Gastroesophageal sphincter (tissue), 4 donors: ENCODE measurements at places on chromosomes 1 and 21.

DNA sequence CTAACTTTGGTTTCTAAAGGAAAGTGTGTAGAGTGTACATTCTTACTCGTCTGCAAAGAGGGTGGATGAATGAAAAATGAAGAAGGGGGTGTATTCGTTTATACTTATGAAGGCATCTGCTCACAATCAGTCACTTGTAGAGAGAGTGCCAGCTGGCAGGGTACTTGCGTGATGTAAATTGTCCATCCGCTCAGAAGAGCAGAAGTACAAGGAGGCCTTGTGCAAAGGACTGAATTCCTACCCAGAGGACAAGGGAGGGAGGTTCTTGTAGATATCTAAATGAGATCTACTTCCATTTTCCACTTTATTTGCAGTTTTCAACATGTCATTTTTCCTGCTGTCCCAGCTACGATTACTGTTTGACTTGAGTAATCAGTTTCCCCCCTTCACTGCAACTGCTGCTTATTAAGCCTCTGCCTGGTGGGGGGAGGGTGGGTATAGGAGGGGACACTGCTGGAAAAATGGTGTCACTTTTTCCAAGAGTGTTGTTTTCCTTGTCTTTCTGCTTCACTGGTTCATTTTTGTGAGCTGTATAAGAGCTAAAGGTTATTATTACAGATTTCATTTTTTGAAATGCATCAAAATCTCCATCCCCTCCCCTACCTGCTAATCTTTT, 67.3 kb downstream of the LAMC1 start:
- ATAC-seq, result peak; percentile 87

GRCh38 chr21:42534421-42535378, 21.0 kb downstream of the SLC37A1 start:
- peak; percentile 32 for ATAC-seq

- no peak for ATAC-seq
Measured at GRCh38 chr1:197638316-197638715, 137.0 kb downstream of the DENND1B start.

GRCh38 chr1:245587435-245588115, 432.8 kb downstream of the KIF26B start:
- ATAC-seq, result no peak

DNA sequence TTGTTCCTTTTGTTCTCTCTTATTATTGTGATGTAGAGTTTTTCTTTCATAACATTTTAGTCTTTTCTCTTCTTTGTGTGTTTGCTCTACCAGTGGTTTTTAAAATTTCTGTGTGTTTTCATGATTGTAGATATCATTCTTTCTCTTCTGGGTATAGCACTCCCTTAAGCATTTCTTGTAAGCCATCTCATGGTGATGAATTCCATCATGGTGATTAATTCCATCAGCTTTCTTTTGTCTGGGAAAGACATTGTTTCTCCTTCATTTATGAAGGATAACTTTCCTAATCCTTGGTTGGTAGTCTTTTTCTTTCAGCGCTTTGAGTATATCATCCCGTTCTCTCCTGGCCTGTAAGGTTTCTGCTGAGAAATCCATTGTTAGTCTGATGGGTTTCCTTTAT, 22.7 kb downstream of the CD55 start:
- no peak for ATAC-seq

GRCh38 chr1:191065771-191066170, 588.1 kb upstream of the BRINP3 start:
- ATAC-seq, result no peak

GRCh38 chr1:181499825-181500224, 16.5 kb downstream of the CACNA1E start:
- no peak for ATAC-seq

GRCh38 chr21:45026066-45026745, 48.2 kb upstream of the ADARB1 start:
- no peak for ATAC-seq

DNA sequence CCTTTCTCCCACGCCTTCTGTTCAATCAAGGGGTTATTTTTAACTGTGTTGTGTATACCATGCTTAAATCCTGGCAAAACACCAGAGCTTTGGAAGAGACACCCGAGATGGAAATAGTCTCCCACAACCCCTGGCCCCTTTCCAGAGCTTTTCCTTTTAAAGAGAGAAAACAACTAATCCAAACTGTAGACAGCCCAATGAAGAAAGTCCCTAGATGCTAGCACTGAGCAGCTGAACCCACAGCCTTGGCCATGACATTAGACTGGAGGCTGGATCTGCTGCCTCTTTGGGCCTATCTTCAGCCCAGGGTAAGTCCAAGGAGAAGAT, 64.9 kb upstream of the ARTN start:
- peak; percentile 40 for ATAC-seq

GRCh38 chr1:190376044-190376443, 101.6 kb downstream of the BRINP3 start:
- ATAC-seq, result no peak

DNA sequence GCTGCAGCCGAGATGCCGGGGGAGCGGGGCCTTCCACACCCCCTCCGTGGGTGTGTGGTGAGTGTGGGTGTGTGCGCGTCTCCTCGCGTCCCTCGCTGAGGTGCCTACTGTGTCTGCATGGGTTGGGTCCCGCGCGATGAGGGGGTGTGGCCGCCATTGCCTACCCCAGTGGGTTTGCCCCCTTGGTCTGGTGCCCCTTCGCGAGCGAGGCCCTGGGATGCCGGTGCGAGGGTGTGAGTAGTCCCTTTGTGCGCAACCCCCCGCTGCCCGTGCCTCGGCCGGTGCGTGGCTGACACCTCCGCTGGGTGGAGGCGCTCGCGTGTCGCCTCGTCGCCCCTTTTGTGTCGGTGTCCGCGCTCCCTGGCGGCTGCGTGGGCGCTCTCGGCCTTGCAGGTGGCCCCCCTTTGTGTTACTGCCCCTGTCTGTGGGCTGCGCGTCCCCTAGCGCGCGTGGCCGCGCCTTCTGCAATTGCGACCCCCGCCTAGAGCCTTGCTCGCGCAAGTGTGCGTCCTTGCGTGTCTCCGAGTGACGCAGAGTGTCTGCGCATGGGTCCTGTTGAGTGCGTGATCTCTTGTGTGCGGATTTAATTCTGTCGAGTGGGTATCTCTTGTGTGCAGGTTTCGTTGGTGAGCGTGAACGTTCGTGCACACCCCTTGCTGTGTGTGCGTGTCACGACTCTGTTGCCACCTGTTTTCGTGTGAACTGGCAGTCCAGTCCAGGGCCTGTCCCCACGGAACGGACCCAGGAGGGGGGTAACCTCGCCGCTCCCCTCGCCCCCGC, 553 bp downstream of the TTC3 start:
- peak; percentile 39 for ATAC-seq

GRCh38 chr1:19410393-19410792, 74.9 kb downstream of the CAPZB start:
- ATAC-seq, result no peak

- no peak for ATAC-seq
Measured at GRCh38 chr1:1051127-1051810, 22.8 kb downstream of the RNF223 start.

DNA sequence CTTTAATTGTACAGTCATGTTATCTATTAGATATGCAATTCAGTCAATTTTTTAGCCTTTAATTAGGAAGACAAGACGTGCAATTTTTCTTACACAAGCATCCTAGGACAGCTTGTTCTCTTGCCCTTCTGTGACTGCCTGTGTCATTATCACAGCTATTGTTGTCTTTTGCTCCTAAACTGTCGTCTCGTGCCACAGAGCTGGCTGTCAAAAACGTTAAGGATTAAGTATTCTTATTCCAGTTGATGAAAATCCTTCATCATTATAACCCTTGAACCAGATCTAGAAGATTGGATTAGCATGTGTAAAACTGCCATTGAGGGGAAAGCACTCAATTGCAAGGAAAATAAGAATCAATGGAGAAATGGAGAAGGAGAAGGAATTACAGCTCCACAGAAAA, 43.8 kb upstream of the AIM2 start:
- ATAC-seq, result no peak

GRCh38 chr1:42931911-42932422, 26.7 kb downstream of the SLC2A1 start:
- ATAC-seq, result peak; percentile 7

GRCh38 chr1:235470741-235471439, 33.4 kb downstream of the B3GALNT2 start:
- no peak for ATAC-seq

GRCh38 chr21:44722731-44723130, 11.4 kb upstream of the TSPEAR start:
- ATAC-seq, result no peak

DNA sequence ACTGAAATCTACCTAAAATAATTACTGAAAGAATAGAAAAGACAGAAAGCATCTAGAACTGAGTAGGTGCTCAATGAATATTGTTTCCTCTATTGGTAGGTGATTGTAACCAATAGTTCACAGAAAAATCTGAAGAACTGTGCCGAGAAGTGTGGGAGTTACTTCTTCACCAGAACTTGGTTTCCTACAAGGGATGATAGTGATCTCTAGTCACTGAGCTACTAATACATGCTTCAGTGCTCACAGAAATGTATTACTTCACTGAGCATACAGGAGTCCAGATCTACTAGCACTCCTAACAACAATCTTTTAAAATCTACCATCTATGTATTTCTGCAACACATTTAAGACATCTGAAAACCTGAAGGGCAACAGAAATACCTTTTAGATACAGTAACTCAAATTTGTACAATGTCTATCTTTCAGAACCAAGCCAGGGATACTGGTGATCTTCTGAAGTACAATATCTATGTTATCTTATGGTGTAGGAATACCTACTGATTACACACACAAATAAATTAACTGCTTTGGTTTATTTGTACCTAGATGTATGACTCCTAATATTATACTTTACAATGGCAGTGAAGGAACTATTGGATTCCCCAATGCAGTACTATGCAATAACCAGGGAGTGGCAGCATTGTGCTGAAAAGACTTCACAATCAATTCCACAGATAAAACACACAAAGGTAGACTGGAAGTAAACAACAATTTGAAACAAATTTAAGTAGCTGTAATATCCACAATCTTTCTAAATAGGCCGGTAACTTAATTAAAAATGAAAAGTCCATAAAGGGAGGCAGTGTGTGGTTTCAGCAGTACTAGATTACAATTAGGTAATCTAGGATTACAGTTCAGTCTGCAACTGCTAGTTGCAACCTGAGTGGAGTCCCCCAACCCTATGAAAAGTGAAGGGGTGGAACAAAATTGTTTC, 243.0 kb downstream of the SLC45A1 start:
- ATAC-seq, result no peak

GRCh38 chr1:170209125-170209524, 63.4 kb downstream of the NTMT2 start:
- ATAC-seq, result no peak

DNA sequence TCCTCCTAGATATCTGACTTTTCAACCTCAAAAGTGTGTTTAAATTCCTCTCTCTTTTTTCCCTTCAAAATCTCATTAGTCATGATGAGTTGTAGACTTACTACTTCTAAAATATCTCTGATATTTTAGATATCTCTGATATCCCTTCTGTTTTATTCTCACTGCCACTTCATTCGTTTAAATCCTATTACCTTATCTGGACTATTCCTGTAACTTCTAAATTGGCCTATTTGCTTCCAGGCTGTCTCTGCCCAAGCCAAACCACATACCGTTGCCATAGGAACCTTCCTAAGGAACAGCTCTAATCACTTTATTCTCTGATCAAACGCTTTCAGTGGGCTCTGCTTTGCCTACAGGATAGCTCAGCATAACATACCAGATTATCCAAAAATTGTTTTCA, 333.1 kb upstream of the CHRM3 start:
- ATAC-seq, result no peak

DNA sequence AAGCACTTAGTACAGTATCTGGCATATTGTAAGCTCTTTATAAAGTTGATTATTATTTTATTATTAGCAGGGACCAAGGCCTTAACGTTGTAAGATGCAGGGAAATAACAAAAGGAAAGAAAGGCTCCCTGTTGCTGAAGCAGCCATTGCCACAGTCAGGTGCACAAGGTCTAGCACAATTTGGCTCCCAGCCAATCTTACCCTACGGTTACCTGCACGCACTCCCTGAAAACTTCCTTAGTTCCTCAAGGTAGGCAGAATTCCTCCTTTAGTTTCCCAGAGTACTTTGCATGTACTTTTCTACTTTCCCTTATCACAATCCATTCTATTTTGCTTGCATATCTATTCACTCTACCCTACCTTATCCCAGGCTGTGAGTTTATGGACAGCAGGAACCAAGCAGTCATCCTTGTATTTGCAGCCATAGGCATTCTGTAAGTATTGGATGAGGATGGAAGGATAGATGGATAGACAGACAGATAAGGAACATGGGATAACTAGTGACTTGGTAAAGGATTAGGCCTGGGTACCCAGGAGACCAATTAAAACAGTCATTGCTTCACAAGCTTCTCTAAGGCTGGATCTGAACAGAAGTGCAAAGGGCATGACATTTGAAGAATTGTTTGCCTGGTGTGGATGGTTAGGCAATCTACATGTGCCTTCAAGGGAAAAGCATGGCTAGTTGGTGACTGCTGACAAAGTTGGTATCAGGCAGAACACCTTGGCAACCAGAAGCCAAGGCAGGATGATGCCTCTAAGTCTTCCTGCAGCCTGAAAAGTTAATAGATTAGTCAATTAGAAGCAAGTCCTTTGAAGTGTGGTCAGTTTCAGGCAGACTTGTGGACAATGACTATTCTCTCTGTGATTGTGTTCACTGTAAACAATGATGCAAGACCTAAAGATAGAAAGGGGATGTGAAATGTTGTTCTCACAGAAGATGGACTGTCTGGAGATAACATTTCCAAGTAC, 20.8 kb upstream of the JAK1 start:
- peak; percentile 65 for ATAC-seq

DNA sequence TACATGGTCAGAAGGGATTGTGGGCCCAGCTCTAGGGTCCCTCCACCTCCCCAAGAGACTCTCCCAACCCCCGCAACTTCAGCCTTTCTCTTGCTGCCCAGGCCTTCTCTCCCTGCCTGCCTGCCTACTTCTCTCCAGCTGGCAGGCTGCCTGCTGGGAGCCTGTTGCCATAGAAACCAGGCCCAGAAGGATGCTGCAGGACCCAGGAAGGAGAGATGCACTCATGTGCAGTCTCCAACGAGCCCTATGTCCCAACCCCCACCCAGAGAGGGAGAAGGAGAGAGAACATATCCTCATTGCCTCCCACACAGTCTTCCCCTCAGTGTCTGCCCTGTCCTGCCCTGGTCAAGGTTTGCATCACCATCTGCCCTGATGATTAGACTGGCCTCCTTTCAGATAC, 10.8 kb upstream of the SMIM12 start:
- ATAC-seq, result no peak
